ENCODE measurements at places on chromosomes 4 and X.
A peak's percentile ranks its signal among the peaks of the same experiment; 100 is the strongest.

DNA sequence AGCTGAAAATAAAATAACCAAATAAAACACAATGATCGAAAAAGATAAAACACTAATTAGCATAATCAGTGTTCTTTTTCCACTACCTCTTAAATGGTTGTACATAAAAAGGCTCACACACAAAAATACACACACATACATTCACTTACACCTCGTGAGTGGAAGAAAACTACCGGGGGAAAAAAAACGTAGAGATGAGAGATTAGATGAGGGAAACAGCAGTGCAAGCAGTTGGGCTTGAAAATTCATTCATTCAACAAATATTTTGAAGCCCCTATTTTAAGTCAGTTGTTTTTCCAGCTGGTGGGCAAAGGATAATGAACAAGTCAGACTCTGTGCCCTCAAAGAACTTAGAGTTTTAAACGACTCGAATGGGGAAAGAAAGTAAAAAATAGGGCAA is 1.0 kb downstream of the TBCK start:
- DNase-seq: peak; percentile 5

DNA sequence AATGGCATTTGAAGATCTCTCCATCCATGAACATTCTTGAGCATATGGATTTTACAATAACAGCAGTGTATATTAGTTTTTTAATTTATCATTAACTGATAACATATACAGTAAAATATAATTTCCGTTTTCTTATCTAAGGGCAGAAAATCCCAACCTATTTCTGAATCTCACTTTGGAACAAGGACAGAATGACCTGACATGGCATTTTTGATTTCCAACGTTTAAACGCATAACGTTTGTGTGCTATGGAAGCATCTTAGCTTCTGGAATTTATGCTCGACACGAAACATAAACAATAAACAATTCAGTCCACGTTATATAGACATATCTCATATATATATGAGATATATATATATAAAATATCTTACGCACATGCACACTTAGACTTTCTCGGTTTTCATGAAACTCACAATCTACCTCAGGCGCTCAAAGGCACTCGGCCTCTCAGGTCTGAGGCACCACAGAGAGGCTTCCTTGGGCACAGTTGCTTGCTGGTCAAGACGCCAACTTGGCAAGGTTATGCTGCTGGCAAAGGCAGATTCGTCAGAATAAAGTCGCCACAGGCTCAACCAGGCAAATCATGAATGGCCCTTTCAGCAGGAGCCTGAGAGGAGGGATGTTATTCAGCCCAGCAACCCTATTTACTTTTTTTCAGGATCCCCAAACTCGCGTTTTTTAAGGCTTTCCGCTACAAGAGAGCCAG is 1.0 kb upstream of the UGT8 start:
- DNase-seq: peak; percentile 41

GRCh38 chr4:85658766-85659439 is 184.0 kb downstream of the ARHGAP24 start:
- DNase-seq: no peak

DNA sequence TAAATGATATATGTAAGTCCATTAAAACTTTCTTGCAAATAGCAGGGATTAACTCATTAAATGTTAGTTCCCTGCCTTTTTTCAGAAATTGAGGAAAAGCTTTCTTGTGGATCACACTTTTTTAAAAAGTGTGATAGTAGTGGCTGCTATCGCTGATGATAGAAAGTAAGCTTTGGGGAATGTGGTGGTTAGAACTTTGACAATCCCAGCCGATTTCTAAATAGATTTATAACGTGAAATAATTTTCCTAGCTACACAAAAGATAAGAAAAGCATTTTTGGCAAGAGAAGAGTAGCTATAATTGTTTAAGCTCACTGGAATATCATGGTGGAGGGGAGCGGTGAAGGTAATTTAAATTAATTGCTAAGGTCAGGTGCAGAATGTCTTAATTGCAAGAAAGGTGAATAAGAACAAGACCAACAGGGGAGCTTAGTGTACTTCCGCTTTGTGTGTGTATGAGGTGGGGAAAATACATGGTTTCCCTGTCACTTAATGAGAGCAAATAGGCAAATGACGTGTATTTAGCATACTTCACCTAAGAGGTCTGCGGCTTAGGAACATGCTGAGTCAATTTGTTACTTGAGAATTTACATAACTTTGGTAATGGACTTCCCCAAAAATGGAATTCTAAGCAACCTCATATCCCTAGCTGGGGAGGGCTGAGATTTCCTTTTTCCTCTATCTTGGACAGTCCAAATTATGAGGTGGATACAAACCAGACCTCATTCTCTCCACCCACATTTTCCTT is 11.7 kb upstream of the IL21 start:
- no peak for DNase-seq

DNA sequence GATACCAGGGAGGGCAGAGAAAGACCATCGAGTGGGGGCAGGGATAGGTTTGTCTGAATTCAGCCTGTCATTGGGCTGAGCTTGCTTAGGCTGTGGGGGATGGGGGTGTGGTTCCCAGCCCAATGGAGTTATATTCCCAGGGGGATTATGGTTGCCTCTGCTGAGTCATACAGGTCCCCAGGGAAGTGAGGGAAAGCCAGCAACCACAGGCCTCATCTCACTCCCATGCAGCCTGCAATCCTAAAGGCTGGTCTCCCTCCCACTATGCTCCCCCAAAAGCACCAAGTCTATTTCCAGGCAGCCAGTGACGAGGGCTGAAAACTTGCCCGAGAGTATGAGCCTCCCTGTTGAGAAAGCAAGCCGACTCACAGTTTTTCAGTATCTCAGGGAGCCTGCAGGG is 39.3 kb downstream of the AFM start:
- no peak for DNase-seq

DNA sequence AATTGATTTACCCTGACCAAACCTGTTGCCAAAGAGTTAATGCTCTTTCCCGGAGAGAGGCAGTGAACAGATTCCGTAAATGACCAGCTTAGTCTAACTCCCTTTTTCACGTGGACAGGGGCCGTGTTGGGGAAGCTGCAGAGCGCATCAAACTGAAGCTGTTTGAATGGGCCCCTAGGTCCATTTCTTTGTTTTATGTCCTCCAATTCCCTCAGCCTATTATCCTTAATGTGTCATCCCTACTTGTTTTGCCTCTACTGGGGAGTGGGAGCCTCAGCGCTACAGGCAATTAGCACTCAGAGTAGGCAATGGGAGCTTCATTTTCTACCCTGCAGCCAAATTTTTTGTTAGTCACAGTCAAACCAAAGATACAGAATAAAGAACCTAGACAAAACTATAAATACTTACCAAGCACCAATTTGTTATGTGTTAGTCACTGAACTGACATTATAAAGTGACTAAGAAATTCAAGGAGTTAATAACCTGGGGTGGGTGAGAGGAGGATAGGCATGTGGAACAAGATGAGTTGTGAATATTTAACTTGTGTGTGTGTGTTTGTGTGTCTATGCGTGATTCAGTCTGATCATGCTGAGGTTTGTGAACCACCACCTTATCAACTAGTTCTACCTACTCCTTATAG is 417.4 kb downstream of the PACRGL start:
- no peak for DNase-seq

DNA sequence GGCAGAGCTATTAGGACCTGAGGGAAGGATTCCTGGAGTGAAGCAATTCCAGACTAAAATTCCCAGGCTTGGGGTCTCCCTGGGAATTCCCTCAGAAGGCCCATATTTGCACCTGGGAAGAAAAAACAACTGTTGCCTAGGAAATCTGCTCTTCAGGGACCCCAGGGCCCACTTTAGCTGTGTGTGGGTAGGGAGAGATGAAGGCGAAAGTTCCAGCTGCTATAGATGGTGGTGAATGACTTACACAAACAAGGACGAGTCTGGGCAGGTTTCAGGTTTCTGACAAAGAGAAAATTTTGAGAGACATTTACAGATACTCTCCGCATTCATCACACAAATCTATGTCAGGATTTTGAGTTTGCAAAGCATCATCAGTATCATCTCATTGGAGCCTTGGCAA is 126.1 kb downstream of the GPC3 start:
- no peak for DNase-seq

GRCh38 chr4:70927502-70928137 is 25.5 kb downstream of the MOB1B start:
- no peak for DNase-seq

GRCh38 chrX:25003066-25003849 is 12.5 kb downstream of the ARX start:
- DNase-seq: peak; percentile 27

GRCh38 chrX:109199726-109200125 is 282.2 kb downstream of the GUCY2F start:
- DNase-seq: no peak

DNA sequence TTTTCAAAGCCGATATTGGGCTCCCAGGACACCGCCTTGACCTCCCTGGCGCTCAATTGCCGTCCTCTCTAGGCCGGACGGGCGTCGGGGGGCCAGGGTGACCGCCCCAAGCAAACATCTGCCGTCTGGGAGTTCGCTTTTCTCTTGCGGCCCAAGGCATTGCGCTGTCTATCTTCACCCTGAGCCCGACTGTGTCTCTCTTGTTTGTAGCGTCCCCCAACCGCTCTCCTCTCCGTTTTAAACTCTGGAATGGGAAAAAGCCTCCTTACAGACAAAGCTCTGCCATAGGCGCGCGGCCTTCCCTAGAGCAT is 551 bp upstream of the ARX start:
- no peak for DNase-seq

GRCh38 chrX:118221733-118222132 is 105.1 kb upstream of the KLHL13 start:
- no peak for DNase-seq

- no peak for DNase-seq
Measured at GRCh38 chr4:5020341-5020740, 1.1 kb upstream of the CYTL1 start.

- DNase-seq: peak; percentile 33
Measured at GRCh38 chr4:78058591-78059523, 1.7 kb downstream of the FRAS1 start.

DNA sequence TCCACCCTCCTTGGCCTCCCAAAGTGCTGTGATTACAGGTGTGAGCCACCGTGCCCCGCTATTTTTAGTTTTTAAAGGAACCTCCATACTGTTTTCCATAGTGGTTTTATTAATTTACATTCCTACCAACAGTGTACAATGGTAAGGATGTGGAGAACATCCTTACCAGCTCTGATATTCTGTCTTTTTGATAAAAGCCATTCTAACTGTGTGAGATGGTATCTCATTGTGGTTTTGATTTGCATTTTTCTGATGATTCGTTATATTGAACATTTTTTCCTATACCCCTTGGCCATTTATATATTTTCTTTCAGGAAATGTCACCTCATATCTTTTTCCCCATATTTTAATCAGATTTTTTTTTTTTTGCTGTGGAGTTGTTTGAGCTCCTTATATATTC is 14.2 kb upstream of the TLR2 start:
- DNase-seq: no peak

GRCh38 chr4:3201718-3202702 is 46.9 kb upstream of the MSANTD1 start:
- DNase-seq: peak; percentile 38

DNA sequence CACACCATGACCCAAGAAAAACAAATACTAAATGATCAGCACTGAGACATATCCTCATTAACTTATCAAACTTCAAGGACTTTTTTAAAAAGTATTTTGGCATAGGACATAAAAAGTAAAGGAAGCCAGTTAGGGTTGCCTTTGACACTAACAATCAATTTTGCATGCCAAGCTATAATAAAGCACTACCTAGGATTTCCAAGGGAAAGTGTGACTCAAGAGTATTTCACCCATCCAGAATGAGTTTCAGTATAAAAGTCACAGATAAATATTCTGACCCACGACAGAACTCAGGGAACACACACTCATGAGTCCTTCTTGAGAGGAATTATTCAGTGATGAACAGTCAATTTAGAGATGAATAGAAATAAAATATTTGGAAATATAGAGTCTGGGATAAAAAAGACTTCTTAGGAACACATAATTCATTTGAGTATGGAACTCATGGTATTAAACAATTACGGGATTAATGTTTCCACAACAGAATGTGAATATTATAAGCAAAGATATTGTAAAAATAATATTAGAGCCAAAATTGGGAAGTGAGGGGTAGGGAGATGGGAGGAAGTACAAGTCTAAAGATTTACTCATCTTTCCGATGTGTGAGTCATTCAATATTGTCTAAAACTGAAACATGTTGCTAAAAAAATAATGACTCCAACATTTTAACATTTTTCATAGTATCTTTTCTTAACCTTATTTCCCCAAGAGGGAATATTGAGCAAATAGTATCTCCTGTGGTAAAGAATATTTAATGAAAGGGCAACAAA is 143.5 kb upstream of the LNX1 start:
- DNase-seq: no peak

DNA sequence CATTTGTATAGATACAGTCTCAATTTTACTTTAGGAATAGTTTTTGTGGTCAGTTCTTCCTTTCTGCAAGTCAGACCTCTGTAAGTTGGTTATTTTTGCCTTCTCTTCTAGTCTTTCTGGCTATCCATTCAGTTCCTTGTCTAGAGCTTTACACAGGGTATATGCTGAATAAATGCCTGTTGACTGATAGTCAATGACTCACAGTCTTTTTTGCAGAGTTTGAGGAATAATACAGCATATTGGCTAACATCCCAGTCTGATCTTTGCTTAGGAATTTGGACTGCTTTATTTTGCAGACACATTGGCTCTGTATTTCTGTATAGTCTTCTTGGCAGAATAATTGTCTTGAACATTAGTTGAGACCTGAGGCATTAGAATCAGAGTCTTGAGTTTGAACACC is 132.4 kb downstream of the MAGEC1 start:
- no peak for DNase-seq

GRCh38 chr4:170674176-170674575 is 584.4 kb upstream of the AADAT start:
- no peak for DNase-seq

DNA sequence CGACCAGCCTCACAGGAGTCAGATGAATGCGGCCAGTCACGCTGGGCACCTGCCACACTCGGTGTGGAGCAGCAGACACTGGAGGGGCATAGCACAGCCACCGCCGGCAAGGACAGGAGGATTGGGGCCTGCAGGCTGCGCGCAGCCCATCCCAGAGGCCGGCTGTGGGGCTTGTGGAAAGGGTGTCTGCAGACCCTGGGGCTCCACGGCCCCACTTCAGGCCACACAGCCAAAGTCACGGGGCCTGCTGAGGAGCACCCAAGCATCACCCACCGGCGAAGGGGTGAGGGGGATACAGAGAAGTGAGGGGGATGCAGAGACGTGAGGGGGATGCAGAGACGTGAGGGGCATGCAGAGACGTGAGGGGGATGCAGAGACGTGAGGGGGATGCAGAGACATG is 70.1 kb downstream of the FAM53A start:
- no peak for DNase-seq

GRCh38 chrX:139077281-139078250 is 366.0 kb upstream of the FGF13 start:
- DNase-seq: no peak

Data from small intestine (tissue), 16 donors.